ENCODE measurements at places on chromosomes 1 and 21.

- no peak for DNase-seq
Measured at GRCh38 chr1:211697356-211697755, 21.9 kb upstream of the NEK2 start.

DNA sequence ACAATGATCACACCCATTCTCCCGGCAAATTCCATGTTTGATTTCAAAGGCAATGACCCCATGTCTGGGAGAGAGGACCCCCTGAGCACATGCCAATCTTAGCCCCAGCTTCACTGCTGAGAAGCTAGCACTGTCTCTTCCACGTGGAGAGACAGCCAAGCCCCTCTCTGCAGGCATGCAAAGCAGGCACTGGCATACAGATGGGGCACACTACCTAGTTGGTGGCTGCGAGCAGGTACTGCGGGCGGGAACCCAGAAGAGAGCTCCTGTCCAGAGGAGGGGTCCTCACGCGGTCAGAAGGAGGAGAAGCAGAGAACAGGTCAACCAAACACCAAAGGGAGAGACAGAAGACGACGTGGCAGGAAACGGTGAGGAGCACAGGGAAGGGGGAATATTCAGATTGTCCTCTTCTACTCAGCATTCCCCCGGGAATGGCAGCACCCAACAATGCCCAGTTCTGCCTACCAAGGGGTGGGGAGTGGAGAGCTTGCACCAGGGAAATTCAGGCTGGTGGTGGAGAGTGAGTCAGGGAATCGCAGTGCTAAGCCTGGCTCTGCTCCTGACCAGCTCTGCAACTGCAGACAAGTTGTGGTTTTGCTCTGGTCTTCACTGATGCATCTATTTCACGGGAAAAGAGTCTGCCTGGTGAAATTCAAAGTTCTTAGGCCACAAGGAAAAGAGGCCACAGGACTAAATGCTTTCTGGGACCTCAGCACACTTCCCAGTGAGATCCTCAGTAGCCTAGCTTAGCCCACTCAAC, 48.1 kb upstream of the GOLT1A start:
- DNase-seq: no peak

- DNase-seq: peak; percentile 28
Measured at GRCh38 chr1:112957133-112957812, 1.3 kb upstream of the SLC16A1 start.

- DNase-seq: no peak
Measured at GRCh38 chr1:54112027-54112426, 40.8 kb downstream of the CDCP2 start.

- DNase-seq: no peak
Measured at GRCh38 chr1:12469990-12470389, 148.0 kb downstream of the DHRS3 start.

DNA sequence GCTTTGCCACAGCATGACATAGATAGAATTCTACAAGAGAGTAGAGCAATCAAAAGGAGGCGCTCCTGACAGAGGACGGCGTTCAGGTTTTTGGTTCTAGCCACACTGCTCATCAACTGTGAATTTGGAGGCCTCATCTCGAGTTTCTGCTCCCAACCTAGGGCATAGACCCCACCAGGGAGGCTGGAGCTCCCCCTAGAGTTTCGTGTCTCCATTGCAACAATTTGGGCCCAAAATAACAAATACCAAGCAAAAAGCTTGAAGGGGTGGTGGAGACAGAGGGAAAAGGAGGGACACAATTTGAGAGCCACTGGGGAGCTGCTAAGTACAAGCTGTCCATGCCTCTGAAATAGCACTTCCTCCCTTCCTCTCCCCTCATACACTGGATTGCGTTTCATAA, 297.0 kb downstream of the GPATCH2 start:
- DNase-seq: peak; percentile 13

GRCh38 chr1:36349241-36349671, 25.8 kb upstream of the EVA1B start:
- no peak for DNase-seq

- no peak for DNase-seq
Measured at GRCh38 chr1:38559446-38560165, 300.0 kb downstream of the RRAGC start.

DNA sequence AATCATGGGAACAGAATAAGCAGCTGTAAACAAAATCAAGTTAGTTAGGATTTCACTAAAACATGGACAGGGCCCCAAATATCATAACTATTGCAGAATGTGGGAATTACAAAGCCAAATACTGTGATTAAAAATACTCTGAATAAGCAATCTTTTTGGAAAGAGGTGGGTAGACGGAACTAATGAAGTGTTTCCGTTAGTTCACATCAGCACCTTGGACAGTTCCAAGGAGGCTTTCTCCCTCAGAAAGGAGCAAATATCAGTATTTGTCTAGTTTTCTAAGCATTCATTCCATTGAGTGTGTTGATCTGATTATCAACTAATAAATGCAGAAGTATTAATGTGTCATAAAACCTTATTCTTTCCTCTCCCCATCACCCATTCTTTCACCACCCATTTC, 97.4 kb downstream of the FAM78B start:
- DNase-seq: no peak

DNA sequence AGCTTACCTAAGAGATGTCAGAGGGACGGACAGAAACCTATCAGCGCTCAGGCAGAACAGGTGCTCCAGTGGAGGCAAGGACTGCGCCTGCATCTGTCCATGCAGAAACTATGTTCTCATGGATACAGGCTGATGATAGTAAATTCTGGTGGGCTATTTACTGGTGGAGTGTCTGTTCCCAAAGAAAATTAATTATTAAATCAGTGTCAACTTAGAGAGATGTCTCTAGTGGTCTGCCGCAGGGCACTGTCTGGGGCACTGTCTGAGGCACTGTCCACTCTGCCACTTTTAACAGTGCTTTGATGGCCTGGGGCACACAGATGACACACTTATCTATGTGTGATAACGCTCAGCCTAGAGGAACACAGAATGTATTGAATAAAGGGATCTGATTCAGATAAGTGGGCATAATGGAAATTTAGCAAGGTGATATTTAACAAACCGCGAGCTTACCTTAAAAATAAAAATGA, 148.1 kb downstream of the RGS7 start:
- DNase-seq: peak; percentile 48

DNA sequence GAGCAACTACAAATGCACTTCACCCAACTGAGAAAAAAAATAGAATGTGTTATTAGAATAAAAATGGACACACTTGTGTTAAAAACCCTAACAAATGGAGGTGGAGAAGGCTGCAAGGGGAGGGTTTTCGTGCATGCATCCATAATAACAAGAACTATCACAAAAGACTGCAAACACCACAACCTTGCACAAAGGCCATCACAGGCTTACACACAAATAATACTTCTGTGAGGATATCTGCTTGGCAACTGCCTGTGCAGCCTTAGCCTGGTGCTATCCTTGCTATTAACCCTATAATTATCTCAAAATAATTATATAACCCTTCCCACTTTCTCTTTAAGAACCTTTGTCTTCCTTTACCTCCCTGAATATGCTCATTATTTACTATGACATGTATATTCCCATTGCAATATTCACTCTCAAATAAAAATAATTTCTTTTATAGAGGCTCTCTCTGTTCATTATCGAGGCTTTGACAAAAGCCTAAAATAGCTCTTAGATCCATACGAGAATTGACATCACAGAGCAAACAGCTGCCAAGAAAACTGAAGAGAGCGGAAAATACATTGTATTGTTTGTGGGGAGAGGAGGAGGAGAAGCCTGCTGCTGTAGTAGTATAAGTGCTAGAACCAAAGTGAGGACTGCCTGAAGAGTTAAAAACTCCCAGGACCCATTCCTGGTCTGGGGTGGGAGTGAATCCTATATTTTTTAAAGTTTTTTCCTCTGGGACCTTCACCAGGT, 1768.7 kb downstream of the BRINP3 start:
- DNase-seq: no peak

DNA sequence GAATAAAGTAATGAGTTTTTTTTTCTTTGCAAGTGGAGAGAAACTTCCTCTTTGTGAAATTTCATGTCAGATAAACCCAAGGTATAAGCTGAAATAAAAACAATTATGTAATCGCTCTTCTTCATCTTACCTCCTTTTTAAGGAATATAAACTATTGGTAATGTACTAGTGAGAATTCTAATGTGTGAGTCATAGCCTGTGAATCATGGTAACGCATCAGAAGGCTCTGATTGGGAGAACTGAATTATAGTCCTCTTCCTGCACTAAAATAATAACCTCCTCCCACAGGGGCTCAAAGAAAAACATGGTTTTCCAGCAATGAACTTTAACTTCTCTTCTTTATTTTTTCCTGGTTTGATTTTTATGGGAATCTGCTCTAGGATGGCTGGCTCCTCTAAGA, 57.1 kb upstream of the COX20 start:
- DNase-seq: no peak

DNA sequence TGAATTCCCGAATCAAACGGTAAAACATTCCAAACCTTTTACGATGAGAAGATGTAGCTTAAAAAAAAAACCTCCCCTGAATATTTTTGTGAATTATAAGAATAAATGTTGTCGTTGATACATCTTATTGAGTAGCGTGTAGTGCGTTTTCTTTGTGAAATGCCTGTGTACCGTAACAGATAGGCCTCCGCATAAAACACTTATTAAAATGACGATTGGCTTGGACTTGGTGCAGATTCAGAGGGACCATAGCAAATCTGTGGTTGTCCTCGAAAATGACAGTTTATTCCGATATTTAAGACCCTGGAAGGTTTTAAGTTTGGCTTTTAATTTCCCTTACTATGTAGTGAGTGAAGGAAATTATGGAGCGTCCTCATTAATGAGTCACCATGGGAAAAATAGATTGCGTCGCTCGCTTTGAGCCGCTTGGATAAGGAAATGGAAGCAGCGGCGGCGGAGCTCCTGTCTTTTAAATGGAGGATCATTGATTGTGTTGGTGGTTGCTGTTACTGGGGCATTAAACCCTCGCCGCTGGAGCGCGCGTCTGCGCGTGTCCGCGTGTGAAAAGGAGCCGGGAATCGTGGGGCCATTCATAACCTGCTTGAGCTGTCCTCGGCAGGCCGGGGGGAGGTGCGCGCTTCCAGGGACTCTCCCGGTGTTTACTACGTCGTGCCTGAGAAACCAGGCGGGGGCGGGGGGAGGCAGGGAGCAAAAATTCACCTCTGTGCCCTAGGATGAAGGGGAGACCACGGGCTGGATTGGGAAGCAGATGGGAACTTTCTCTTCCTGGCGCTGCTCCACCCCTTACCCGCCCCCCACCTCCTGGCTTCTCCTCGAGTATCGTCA, 1.6 kb downstream of the SPEN start:
- DNase-seq: peak; percentile 98

- no peak for DNase-seq
Measured at GRCh38 chr1:35577071-35577998, 4.2 kb downstream of the TFAP2E start.

DNA sequence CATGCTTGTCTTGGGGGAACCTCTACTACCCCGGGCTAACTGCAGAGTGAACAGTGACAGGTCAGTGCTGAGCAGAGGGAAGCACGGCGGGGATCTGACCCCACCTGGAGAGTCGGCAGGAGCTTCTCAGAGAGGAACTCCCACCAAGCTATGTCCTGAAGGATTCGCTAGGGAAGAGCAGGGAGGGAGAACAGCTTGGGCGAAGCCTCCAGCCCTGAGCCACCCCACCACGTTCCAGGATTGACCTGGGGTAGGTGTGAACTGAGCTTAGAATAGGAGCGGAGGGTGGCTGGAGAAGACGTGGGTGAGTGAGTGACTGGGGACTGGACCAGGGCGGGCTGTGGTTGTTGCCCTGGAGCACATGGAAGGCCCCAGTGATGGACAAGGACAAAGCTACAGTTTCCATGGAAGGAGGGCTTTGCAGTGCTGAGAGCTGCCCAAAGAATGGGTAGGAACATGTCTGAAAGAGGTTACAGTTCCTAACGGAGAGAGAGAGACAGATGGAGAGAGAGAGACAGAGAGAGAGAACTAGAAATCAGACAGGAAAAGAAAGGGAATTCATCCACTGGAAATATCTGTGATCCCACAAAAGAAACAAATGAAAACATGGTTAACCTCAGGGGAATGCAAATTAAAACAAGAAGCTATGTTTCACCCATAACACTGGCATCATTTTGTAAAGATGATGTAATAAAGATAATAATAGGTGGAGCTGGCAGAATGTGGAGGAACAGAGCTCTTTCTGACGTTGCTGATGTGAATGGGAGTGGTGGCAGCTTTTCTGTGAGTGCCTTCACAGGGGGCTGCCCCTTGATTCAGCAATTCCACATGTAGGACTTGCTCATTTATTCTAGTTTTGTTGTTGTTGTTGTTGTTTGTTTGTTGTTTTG, 17.2 kb downstream of the BSND start:
- no peak for DNase-seq

- no peak for DNase-seq
Measured at GRCh38 chr1:219427403-219427802, 185.5 kb downstream of the ZC3H11B start.

DNA sequence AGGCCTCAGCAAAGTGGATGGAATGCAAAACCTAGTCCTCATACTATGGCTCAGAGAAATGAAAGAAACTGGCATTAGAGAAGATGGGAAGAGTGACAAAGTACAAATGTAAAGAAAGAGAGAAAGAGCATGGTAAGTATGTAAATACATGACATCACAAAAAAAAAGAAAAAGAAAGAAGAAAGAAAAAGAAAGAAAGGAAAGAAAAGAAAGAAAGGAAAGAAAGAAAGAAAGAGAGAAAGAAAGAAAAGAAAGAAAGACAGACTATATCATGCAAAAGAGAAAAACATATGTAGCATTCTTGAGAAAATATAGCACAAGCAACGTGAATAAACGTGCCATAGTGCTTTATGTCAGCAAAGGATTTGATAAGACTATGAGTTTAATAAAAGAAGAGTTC, 76.1 kb upstream of the CACHD1 start:
- no peak for DNase-seq

DNA sequence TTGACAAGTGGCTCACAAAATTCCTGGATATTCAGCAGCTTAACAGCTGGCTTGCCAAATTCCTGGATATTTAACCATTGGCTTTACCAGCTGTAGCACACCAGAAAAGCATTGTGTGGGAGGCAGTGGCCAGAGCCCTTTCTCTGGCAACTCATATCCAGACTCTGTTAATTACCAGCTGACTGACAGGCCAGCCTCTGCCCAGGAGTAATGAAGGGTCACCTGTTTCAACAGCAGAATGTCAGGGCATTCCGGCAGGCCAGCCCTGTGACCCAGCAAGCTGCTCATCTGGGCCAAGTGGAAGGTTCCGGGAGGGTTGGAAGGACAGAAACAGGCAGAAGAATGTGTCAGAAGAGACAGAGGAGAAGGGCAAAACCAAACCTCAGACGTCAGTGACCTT, 35.2 kb upstream of the KIRREL1 start:
- DNase-seq: no peak

DNA sequence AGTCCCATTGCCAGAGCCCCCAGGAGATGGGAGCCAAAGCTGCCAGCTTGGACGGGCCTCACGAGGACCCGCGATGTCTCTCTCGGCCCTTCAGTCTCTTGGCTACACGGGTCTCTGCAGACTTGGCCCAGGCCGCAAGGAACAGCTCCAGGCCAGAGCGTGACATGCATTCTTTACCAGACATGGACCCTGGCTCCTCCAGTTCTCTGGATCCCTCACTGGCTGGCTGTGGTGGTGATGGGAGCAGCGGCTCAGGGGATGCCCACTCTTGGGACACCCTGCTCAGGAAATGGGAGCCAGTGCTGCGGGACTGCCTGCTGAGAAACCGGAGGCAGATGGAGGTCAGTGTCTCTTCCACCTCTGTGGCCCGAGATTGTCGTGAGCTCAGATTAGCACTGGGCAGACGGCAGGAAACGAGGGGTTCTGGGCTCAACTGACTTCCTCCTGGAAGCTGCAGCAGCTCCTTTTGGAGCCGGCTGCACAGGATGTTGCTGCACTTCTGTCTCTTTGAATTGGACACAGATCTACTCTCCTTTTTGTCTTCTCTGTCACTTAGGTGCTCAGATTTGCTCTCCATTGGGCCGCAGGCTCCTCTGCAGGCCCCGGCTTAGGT, 68.0 kb downstream of the DISC1 start:
- no peak for DNase-seq

All from NCI-H510A treated with DMSO at 0.1 percent for 48 hours (cell line).